ENCODE measurements at places on chromosomes 12 and 14.

- DNase-seq: no peak
Observed at GRCh38 chr14:100823413-100824080, 2.4 kb upstream of the MEG3 start.

DNA sequence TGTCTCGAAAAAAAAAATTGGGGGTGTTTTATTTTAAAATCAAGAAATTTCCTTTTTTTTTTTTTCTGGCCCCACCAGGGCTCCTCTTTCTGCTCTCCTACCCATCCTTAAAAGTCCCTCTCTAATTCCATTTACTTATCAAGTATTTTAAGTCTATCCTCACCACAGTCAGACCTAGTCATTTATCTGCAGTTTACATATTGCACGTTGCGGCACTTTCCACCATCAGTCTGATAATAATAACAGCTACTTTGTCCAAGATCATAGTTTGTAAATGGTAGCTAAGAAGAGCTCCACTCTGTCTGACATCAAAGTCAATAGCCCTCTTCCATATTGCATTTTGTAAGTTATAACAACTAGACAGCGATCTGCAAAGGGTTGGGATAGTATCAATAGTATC is 23.6 kb upstream of the CAND1 start:
- no peak for DNase-seq

- DNase-seq: no peak
Observed at GRCh38 chr12:123734268-123734667, 22.1 kb downstream of the ATP6V0A2 start.

DNA sequence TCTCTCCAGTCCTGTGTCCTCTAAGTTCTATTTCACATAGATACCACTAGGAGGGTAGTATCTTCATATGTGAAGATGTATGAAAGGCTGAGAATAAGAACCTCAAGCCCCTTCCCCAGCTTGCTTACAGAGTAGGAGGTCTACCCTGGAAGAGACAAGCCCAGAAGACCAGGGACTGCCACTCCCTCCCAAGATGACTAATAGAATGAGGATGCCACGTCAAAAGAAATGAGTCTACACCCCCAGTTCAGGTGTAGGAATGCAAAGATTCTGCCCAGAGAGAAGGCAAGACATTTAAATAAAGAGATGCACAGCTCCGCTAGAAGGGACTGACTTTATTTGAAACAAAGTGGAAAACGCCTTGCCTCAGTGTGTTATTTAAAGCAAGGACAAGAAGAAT is 1006.0 kb upstream of the USP15 start:
- DNase-seq: no peak

- DNase-seq: no peak
Observed at GRCh38 chr12:77795699-77796098, 35.0 kb upstream of the NAV3 start.

GRCh38 chr12:132288516-132289215 is 40.7 kb downstream of the GALNT9 start:
- DNase-seq: no peak

GRCh38 chr12:27220055-27220987 is 23.8 kb upstream of the STK38L start:
- DNase-seq: no peak

DNA sequence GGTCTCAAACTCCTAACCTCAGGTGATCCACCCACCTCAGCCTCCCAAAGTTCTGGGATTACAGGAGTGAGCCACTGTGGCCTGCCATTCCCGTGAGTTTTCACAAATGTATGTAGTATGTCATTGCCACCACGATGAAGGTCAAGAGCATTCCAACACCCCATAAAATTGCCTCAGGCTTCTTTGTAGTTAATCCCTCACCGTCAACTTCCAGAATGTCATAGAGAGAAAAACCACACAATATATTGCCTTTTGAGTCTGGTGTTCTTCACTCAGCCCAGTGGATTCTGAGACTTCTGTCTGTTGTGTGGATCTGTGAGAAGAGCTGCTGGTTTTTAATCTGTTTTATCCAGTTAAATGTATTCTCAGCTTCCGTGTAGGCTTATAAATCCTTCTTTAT is 12.6 kb upstream of the CFAP251 start:
- DNase-seq: no peak

GRCh38 chr14:106826833-106827369 is 1300.5 kb downstream of the TMEM121 start:
- no peak for DNase-seq

DNA sequence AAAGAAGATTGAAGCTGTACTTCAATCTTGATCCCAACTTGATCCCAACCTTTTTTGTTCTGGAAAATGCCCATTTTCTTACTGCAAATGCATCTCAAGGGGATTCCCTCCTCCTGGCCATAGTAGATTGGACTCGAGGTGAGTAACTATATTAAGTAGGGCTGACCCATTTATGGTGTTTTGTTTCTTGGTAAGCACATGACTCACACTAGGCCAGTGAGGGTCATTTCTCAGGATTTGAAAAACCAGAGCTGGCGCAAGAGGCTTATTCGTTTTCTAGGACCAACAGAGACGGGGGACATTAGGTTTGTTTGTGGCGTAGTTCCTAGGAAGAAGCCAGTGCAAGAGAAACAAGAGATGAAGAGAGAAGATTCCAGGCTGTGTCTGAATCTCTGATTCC is 51.4 kb downstream of the MRPL42 start:
- DNase-seq: no peak

DNA sequence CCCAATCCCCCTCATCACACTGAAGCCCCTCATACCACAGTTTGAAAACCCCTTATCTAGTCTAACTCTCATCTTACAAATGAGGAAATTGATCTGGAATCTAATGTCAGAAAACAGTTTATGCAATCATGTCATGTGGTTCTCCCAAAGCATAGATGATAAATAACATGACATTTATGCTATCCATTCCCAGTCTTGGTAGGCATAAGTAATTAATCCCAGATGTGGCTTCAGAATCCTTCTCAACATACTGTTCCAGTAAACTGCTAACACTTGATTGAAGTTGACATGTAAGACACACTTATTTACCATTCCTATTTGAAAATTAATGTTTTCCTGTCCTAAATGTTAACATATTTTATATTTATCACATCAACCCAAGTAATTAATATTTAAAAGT is 168.7 kb downstream of the GALC start:
- DNase-seq: no peak

- DNase-seq: no peak
Observed at GRCh38 chr12:125382926-125383325, 317.7 kb downstream of the AACS start.

- no peak for DNase-seq
Observed at GRCh38 chr12:32273063-32273522, 126.3 kb upstream of the FGD4 start.

DNA sequence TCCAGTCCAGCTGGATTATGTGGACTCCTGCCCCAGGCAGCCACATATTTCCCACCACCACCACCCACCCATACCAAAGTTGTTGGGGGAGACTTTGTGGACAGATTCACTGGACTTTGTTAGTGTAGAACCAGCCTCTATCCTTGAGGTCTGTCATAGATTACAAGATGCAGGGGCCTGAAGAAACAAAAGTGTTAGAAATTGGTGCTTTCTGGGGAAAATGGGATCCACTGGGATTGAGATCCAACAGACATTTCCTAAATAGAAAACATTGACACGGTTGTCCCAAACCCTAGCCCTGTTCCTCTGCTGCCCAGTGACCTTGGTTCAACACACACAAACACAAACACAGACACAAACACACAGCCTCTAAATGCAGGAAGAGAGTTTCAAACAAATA is 36.6 kb upstream of the TBX5 start:
- no peak for DNase-seq

- no peak for DNase-seq
Observed at GRCh38 chr12:19915392-19916195, 452.7 kb upstream of the PDE3A start.

GRCh38 chr14:35159742-35160409 is 37.5 kb downstream of the PRORP start:
- DNase-seq: no peak

GRCh38 chr12:43406801-43407200 is 145.2 kb downstream of the ADAMTS20 start:
- DNase-seq: no peak

DNA sequence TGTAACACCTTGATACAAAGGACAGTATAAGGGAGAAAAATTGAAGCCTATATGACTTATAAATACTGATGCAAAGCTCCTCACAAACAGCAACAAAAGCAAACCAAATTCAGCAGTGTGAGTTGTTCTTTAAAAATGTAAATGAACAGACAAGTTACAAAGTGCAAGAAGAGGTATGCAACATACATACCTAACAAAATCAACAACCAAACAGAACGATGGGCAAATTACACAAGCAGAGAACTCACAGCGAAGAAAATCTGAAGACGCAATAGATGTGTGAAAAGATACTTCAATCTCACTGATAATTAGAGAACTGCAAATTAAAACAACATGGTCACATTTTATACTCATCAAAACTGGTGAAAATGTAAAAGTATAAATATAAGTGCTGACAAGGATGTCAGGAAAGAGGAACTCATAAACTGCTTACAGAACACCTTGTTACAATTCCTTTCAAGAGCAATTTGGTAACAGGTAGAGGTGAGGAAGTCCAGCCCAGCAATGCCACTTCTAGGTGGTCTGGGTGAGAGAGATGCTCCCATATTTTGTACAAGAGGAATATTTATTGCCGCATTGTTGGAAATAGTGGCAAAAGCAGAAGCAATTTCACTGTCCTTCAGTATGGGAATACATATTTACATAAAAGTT is 47.3 kb downstream of the CORO1C start:
- no peak for DNase-seq

- DNase-seq: no peak
Observed at GRCh38 chr12:57299514-57300016, 48.6 kb upstream of the STAC3 start.

DNA sequence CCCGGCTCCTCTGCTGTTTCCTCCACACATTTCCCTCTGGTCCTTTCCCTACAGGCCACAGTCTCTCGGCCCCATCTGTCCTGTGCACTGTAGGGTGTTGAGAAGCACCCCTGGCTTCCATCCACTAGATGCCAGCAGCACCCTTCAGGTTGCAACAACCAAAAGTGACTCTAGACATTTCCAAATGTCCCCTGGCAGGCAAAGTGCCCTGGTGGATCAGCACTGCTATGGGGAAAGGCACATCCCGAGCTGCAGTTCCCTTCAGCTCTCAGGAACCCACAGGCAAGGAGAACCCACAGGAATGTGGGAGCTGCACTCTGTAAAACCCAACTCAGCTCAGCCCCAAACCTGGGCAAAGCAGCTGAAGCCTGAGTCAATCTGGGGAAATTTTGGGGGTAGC is 77.0 kb downstream of the RBM19 start:
- no peak for DNase-seq

- no peak for DNase-seq
Observed at GRCh38 chr12:102753802-102754201, 163.2 kb downstream of the PAH start.

- DNase-seq: no peak
Observed at GRCh38 chr14:73802431-73803188, 49.0 kb upstream of the PTGR2 start.

All from effector memory CD8-positive, alpha-beta T cell (primary cell).